ENCODE measurements at places on chromosomes 6 and 20.

DNA sequence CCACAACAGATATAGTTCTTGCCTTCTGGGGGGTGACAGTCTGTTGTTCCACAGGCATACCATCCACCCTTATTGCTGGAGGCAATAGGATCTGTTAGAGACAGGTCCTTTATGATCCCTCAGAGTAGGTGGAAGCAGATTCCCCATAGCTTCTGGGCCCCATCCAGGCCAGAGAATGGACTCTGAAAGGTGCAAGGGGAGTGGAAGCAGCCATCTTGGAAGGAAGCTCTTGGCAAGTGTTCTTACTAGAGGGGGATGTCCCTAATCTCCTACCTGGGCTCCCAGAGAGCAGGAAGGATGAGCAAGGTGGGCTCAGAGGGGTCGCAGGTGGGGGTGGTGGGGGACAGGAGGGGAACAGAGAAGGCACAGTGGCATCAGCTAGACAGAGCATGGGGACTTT lies 33.4 kb downstream of the CEBPB start:
- DNase-seq = no peak

GRCh38 chr6:72363844-72364740 lies 257.8 kb upstream of the KCNQ5 start:
- DNase-seq = no peak

DNA sequence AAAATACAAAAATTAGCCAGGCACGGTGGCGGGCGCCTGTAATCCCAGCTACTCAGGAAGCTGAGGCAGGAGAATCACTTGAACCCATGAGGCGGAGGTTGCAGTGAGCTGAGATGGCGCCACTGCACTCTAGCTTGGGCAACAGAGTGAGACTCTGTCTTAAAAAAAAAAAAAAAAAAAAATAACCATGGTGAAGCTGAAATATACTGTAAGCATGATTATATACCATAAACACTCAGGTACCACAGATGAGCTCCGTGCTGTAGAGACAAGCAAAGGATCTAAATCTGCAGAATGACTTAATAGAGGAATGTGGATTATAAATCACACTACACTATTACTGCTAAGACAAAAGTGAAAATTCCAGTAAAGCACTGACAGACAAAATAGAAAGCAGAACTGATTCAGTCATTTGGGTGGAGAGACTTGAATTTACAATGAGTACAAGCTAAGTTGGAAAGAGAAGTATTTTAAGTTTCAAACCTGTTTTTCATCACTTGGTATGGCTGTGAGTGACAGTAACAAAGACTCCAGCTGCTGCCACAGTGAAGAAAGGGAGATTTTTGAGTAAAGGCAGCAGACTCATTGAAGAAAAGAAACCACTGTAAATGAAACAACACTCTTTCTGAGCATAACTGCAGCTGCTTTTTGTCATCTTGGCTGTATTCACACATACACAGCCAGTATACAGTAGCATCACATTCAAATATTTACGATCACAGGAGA lies 322.1 kb downstream of the RNGTT start:
- DNase-seq = no peak

GRCh38 chr6:20279608-20280287 lies 67.5 kb upstream of the MBOAT1 start:
- peak; percentile 26 for DNase-seq

DNA sequence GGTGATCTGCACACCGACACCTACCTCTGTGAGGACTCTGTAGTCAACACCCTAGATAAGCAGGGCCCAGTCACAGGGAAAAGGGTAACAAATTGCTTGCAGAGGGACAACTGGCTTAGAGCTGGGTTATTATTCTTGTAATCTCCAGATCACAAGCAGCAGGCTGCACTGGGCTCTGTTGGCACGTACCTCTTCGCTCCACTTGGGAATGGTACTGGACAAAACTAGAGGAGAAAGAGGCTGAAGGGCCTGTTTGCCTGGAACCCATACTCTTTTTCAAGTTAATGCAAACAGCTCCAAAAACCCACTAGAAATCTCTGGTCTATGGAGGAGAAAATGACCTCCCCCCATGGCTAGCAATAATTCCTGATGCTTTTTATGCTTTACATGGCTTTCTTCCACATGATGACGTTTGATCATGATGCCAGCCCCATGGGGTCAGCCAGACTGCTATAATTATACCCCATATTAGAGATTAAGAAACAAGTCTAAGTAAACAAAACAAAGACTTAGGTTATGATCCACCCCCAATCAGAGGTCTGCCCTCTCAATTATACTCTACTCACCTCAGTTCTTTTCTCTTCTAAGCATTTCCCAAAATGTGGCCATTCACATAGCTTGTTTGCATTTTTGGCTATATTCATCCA lies 190.0 kb downstream of the UNC5CL start:
- DNase-seq = no peak

GRCh38 chr20:17646961-17647301 lies 35.1 kb downstream of the RRBP1 start:
- peak; percentile 53 for DNase-seq

DNA sequence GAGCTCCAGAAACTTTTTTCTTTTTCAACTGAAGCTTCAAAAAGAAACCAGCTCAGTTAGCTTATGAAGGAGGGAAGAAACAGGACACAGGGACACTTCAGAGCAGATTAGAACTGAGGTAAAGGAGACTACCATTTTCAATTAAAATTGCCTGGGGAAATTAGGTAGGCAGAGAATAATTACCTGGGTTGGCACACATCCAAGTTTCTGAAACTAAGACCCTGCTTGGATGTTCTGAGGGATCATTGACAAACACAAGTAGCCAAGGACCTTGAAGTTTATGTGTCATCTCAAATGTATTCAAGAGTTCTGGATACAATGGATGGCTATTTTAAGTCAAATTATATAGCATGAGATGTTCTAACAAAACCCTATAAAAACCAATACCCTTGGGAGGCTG lies 137.6 kb downstream of the PLCB4 start:
- DNase-seq = no peak

DNA sequence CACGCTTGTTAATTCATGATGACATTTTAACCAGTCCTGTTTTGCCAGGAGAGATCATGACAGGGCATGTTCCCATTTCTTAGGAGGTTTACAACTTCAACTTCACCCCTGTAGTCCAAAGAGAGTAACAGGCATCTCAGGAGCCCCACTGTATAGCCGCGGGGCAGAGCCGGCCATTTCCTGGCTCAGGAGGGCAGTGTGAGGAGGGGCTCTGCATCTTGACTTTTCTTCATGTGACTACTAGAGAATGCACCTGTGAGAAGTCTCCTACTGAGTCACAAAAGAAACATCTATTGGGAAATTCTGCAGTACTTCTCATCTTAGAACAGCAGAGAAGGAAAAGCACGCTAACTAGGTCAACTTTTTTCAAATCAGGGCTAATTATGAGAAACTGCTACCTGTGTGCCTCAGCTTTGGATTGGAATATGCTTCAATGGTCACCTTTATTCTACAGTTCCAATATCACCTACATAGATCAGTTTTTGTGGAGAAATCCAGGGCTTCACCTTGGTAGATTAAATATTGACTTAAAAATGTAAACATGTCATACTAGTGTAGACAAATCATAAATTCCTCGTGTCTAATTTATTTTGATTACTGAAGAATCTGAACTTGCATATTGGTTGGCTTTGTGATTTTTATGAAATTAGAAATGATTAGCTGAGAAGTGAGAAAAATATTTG lies 28.6 kb upstream of the SIM1 start:
- DNase-seq = no peak

GRCh38 chr6:30752157-30752927 lies 8.0 kb upstream of the IER3 start:
- no peak for DNase-seq

DNA sequence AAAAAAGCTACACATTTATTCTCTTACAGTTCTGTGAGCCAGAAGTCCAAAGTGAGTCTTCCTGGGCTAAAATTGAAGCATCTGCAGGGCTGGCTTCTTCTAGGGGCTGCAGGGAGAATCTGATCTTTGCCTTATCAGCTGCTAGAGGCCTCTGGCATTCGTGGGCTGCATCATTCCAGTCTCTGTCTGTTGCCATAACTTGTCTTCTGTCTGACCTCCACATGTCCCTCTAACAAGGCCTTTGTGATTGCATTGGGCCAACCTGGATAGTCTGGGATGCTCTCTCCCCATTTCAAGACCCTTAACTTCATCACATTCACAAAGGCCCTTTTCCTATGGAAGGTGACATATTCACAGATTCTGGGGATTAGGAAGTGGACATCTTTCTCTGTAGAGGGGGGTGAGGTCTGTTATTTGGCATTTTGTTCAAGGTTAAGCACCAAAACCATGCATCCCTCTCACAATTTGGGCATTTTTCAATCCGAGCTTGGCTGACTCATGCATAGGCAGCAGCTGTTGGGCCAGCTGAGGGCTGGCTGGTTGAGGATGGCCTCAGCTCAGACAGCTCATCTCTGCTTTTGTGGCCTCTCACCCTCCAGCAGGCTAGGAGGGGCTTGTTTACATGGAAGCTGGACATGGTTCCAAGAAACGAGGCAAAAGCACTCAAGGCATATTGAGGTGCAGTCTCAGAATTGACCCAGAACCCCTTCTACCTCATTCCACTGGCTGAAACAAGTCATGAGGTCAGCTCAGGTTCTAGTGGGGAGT lies 116.1 kb upstream of the NXT1 start:
- no peak for DNase-seq

- no peak for DNase-seq
Measured at GRCh38 chr20:48722737-48723191, 105.0 kb downstream of the PREX1 start.

DNA sequence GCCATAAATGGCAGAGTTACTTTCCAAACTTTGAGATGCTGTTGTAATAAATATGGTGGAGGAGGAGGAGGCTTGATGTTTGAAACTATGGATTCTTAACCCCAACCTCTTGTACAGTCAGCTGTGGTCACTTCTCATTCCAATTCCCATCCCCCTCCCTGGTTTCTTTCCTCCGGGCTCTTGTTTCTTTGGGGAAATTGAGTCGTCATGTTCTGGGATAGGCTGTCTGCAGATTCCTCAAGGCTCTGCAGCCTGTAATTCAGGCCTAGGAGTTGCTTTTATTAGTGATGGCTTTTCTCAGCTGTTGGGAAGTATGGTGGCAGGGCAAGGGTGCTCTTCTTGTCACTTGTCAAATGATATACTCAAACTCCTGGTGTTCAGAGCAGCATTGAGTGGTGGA lies 2.6 kb downstream of the PTK7 start:
- no peak for DNase-seq

DNA sequence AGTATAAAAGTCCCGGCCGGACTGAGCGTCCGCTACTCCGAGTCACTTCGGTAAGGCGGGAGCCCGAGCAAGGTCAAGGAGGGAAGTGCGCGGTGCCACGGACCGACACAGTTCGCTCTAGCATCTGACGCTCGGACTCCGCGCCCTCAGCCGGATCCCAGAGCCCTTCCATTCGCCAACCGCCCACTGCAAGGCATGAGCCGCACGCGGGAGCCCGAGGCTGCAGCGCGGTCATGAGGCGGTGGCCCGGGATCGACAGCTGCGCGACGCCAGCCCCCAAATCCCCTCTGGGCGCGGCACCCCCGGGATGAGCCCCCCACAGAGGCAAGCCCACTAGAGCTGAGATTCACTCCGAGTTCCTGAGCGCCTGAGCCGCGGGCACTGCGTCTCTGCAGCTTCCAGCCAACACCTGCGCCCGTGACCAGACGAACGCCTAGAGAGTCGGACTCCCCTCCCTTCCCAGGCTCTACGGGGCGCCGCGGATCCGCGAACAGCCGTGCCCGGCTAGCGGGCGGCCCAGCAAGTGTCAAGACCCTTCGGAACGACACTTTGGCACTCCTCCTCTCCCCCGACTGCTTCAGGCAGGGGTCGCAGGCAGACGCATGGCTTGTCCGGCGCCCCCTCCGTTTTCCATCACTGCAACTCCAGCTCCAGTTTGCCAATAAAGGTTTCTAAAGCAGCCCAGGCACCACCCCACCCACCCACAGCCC lies 725 bp upstream of the ISM1 start:
- DNase-seq = no peak

DNA sequence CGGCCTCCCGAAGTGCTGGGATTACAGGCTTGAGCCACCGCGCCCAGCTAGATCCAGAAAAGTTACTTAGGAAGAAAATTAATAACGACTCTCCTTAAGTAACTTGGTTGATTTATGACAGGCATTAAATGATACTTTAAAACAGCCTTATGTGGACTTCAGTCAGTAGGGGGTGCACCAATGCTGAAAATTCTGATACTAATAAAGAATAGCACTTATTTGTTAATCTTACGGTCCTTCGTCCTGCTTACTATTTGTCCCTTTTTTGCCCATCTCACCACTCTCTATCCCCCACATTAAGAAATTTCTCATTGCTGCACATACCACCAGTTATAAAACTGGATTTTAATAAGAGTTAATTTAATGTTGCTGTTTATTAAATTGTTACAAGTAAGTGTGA lies 12.7 kb upstream of the PRELID3B start:
- DNase-seq = no peak

- DNase-seq = no peak
Measured at GRCh38 chr20:56801971-56802755, 173.1 kb downstream of the TFAP2C start.

GRCh38 chr6:163695414-163695864 lies 280.9 kb downstream of the QKI start:
- no peak for DNase-seq

- no peak for DNase-seq
Measured at GRCh38 chr6:150535818-150536220, 63.9 kb upstream of the PLEKHG1 start.

Measured in D721Med (cell line).